Amniotic epithelial cell (primary cell): ENCODE measurements at places on chromosomes 2 and 18.

DNA sequence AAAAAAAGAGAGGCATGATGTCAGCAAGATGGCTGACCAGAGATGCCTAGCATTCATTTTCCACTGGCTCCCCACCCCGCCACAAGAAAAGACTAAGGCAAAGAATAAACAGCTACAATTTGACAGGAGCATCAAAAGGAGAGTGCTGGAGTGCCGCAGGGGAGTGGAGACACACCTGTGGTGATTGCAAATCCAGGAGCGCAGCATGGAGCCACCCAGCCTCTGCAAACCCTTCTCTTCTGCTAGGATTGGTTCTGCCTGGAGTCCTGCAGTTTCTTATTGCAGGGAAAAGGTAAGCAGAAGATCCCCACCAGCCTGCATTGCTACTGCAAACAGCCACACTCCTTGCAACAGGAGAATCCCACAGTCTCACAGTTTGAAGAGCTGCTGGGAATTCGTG lies 26.1 kb downstream of the BOLL start:
- DNase-seq, result no peak

- DNase-seq, result no peak
Measured at GRCh38 chr2:49567021-49567420, 412.7 kb upstream of the FSHR start.

GRCh38 chr2:113018509-113018908 lies 13.2 kb downstream of the IL36A start:
- DNase-seq, result no peak

- no peak for DNase-seq
Measured at GRCh38 chr2:98281607-98282006, 64.6 kb upstream of the CNGA3 start.

DNA sequence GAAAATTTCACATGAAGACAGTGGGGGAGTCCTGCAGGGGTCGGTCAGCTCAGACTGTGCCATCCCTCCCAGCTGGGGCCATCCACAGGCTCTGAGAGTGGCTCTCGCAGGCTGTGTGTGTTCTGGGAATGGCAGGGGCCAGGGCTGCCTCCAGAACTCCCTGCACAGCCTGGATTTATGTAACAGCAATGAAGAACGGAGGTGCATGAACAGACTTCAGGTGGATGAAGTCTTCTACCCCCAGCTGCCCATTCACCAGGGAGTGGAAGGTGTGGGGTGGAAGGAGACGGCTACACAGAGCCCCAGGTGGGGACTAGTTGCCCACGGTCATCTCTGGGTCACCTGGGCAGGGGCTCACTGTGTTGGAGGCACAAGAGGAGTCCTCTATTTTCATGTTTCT lies 56.1 kb upstream of the HDAC4 start:
- no peak for DNase-seq

DNA sequence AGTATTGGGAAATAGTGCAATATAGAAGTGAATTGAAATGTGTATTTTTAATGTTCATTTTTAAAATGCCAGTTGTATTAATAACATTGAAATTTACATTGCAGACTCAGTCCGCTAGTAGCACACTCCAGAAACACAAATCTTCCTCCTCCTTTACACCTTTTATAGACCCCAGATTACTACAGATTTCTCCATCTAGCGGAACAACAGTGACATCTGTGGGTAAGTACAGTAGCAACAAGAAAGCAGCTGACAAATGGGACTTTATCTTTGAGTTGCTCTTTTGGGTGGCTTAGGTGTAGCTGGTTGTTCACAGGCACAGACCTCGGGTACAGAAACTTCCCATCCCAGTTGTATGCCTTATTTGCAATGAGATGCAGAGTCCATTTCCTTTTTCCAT lies 118.2 kb upstream of the IL1R2 start:
- DNase-seq, result no peak

GRCh38 chr2:137865954-137866540 lies 98.2 kb upstream of the HNMT start:
- peak; percentile 48 for DNase-seq

DNA sequence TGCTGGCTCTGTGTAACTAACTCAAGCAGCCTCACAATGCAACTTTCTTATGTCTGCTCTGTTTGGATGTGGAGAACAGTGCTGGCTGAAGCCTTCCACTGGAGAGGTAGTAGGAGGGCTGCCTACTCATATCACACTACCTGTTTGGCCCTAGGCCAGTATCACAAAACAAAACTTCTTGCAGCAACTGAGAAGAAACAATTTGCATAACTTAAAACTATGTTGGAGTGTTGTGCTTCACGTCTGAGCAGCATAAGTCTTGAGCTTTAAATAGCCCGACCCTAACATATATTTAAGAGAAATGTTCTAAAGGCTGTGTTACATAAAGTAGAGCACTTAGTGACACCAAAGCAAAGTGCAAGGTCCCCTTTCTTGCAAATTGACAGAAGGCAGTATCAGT lies 204.9 kb upstream of the ACVR2A start:
- DNase-seq, result no peak

DNA sequence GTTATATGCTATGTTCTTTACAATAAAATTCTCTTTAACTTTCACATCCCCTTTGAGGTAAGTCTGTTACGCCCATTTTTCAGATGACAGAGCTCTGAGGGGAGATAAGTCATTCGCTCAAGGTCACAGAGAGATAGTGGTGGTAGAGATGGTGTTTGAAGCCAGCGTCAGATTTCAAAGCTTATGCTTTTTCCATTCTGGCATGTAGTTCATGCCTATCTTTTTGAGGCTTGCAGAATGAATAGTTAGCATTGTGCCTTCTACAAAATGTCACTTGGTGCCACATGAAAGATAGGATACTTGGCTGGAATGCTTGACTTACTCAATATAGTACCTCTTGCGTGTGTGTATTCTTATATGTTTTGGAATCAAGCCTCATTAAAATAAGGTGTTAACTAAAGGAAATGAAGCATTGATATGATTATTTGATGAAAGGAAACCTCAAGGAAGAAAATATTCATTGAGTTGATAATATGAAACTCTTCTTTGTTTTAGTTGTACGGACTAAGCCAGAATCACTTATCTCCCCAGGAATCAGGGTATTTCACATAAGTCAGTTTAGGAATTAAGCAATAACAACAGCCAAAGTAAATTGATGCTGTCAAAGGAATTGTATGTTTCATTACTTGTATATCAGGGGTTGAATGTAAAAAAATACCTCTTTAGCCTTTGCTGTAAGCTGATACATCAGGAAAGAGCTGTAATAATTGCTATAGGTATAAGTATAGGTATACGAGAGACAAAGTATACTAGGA lies 15.5 kb downstream of the SPATS2L start:
- peak; percentile 65 for DNase-seq

GRCh38 chr2:55487686-55488085 lies 31.8 kb upstream of the CFAP36 start:
- no peak for DNase-seq

- peak; percentile 74 for DNase-seq
Measured at GRCh38 chr2:110149330-110150220, 34.0 kb upstream of the MALL start.

GRCh38 chr18:34859496-34859895 lies 149.4 kb downstream of the DTNA start:
- peak; percentile 55 for DNase-seq

DNA sequence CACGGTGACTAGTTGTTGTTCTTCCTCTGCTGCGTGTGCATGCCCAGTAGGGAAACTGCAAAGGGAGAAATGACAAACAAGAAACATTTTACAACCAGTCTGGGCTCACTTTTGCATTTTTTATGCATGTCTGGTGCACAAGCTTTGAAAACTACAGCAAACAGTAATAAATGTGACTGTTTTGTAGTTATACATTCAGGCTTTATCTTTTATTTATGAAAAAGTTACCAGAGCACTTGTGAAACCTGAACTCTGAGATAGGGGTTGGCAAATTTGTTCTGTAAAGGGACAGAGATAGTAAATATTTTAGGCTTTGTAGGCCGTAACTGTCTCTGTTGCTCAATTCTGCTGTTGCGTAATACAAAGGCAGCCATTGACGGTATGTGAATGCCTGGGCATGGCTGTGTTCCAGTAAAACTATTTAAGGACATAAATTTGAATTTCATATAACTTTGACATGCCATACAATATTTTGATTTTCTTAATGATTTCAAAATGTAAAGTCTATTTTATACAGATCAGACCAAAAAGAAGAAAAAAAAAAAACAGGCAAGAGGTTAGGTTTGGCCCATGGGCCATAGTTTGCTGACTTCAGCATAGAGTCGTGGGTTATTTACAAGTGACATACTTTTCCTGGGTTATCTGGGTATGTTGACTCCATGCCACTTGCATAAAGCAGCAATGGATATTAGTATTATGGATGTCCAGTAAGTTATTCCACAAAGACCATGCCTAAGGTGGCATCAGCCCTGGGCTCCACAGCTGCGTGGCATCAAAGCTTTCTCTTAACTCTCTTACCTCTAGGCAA lies 53.6 kb upstream of the EML6 start:
- DNase-seq, result peak; percentile 97

GRCh38 chr2:42934580-42935186 lies 142.3 kb upstream of the HAAO start:
- DNase-seq, result no peak

GRCh38 chr2:234451852-234452625 lies 44.8 kb downstream of the ARL4C start:
- peak; percentile 95 for DNase-seq

GRCh38 chr2:168326572-168326971 lies 79.2 kb upstream of the STK39 start:
- DNase-seq, result no peak

- no peak for DNase-seq
Measured at GRCh38 chr2:116809109-116809508, 1005.4 kb upstream of the DDX18 start.

DNA sequence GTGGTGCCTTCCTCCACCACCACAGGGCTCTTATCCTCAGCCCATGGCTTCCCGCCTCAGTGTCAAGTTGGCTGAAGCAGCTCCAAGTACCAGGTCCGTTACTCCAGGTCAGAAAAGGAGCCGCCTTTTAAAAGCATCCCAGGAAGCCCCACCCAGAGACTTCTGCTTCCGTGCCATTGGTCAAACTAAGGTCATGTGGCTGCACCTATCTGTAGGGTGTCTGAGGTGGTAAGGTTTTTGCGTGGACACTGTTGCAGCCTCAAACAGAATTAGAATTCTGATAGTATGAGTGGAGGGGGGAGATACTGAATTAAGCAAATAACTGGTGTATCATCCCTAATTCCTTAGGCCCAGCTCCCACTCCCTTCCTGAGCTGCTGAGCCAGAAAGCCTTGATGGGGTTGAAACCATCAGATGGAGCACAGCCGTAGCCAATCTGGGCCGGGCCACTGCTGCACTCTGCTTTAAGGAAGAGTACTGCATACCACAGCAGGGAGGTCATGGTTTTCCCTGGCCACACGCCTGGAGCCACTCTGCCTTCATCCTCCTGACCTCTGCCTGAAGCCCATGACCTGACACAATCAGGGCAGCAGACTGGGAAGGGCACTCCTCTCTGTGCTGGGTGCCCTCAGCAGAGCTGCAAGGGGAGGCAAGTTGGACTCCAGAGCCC lies 8.4 kb downstream of the TMEM247 start:
- DNase-seq, result peak; percentile 67

DNA sequence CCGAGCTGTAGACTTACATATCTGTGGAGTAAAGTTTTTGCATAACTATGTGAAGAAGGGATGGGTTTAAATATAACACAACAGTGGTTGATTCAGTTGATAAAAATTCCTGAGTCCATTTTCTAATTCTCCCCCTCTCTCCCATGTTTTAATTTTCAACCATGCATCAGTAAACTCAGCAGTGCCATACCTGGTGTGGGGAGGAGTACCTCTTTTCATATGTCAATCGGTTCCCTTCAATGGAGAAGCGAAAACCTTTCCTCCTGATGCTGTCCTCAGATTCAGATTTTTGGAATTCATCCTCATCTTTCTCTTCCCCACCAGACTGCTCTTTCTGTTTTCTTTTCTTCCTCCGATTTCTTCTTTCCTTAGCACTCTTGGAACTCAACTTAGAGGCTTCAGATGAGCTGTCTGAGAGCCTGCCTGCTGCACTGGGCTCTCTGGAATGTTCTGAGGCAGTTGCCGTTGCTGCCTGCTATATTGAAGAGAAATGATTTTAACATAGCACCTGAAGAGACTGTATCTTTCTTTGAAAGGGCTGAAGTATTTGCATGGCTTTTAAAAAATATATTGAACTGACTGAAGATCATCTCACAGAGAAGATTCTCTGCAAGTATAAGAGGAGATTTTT lies 82.9 kb downstream of the SCN1A start:
- DNase-seq, result no peak

GRCh38 chr2:45435316-45435715 lies 175.8 kb downstream of the SRBD1 start:
- peak; percentile 82 for DNase-seq

DNA sequence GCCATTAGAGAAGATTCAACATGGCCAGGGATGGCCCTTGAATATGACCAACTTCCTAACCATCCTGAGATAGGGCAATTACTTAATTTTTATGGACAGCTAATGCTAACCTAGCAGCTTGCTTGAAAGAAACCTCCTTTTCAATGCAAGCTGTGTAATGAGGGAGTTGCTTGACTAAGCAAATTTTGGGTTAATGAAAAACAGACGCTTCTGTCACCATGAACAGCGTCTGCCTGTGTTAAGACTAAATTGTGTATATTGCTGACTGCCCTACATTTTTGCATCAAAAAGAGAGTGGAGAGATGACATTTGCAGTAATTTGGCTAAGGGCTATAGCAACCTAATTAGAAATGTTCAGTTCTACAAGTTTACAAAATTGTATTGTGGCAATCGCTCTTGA lies 319.2 kb upstream of the LRATD1 start:
- no peak for DNase-seq

- DNase-seq, result no peak
Measured at GRCh38 chr2:29952973-29953372, 31.6 kb upstream of the ALK start.

- DNase-seq, result no peak
Measured at GRCh38 chr2:171600126-171600525, 77.9 kb downstream of the CYBRD1 start.

DNA sequence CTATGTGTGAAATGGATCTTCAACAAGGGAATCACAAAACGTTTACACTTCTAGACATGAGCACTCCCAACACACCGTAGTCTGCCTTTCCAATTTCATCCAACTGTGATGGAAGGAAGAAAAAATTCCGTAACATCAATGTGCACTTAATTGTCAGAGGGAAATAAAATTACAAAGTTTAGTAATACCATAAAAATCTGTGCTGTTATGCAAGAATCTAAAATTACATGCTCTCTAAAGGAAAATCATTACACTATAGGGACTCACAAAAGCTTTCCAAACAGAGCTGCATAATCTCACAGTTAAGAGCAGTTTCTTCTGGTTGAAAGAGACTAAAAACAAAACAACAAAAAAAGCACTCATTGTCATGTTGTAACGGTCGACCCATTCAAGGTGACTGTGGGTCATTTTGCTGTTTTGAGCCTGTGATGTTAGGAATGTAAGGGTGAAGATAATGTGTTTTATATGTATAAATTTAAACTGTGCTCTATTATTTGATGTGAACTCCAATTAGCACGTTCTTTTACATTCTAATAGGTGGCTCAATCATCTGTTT lies 698.0 kb downstream of the TDRD15 start:
- DNase-seq, result peak; percentile 1
